CD8-positive, alpha-beta T cell (primary cell): ENCODE measurements at places on chromosomes 6 and 20. TPM values are rescaled to one million over a fixed set of nuclear protein-coding genes. Genes with fewer than 3 reads are reported as not detected.

- DNase-seq: no peak
Measured at GRCh38 chr6:44021589-44022295, 105.5 kb downstream of the MRPL14 start.

C20orf202 gene
- not detected for total RNA-seq

- DNase-seq: no peak
Measured at GRCh38 chr20:21498635-21499034, 15.2 kb downstream of the NKX2-2 start.

BMP2 gene
- total RNA-seq: not detected

DNA sequence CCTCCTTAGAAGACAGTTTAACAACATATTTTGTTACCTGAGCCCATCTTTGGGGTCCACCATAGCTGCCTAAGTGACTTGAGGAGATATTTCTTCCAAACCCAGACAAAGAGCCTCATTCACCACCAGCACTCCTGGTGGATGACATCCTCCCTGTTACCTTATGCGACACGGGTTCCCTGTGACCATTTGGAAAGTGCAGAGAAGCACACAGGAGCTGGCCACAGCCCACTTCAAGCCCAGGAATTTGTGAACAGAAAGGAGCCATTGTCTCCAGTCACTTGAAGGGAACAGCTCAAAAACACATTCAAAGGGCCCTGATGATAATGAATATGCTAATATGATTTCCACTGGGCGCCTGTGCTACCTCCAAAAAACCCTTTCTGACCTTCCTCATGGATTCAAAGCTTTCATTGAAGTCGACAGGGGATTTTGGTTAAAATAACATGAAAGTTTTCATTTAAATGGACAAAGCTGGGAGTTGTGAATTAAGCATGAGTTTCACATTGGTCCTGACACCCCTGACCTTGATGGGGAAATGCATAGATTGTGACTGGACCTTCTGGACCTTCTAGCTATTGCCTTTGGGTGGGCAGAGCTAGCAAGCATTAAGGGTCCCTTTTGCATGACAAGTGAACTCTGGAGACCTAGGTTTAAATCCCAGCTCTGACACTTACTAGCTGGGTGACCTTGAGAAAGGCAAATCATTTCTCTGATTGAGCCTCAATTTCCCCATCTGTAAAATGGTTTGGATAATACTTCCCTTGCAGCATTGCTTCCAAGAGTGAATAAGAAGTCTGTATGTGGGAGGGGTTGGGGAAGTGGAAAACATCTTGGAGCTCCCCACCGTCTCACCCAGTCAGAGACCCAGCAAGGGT lies 83.3 kb upstream of the SIRPA start:
- no peak for DNase-seq

DNA sequence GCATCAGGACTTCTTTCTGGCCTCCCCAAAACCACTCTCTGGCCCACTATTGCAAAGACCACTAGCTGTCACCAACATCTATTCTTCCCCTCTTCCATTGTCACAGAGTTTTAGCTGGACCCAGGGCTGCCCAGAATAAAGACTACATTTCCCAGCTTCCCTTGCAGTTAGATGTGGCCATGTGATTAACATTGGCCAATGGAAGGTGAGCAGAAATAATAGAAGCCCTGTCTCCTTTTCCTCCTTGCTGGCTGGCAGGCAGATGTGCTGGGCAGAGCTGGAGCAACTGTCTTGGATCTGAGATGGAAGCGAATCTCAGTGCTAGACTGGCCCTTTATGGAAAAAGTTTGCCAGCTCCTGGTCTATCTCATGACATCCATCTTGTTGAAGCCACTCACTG lies 97.0 kb downstream of the KCNB1 start:
- DNase-seq: peak; percentile 13

ECT2L gene
- not detected for total RNA-seq

DNA sequence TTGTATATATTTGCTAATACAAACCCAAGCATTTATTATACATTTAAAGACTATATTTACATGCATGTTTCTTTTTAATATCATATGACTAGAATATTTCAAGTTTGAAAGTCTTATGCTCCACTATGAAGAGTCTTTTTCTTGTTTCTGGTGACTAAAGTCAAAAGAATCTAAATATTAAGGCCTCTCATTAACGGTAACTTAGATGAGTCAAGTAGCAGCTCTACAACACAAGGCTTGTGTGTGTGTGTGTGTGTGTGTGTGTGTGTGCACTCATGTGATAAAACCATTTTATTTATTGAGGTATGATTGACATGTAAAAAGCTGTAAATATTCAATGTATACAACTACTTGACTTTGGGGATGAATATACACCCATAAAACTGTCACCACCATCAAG lies 275.6 kb downstream of the TFAP2B start:
- DNase-seq: no peak

DNA sequence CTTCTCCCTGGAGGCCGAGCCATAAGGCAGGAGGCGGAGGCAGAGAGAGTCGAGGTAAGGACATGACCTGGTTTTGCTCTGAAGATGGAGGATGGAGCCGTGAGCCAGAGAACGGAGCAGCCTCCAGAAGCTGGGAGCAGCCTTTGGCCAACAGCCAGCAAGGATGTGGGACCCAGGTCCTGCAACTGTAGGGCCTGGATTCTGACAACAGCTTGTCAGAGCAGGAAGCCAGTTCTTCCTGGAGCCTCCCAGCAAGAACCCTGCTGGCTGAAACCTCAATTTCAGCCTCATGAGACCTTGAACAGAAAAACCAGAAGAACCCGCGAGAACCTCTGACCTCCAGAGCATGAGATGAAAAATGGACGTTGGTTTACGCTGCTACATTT lies 13.4 kb upstream of the MRGBP start:
- DNase-seq: no peak

- DNase-seq: no peak
Measured at GRCh38 chr6:73003302-73003701, 222.0 kb downstream of the KHDC1L start.

CHRNA4 gene
- total RNA-seq: not detected

GRCh38 chr6:85347812-85348211 lies 102.1 kb upstream of the NT5E start:
- no peak for DNase-seq

GRCh38 chr6:54094786-54095185 lies 16.5 kb upstream of the MLIP start:
- DNase-seq: no peak

GRCh38 chr6:33207552-33208090 lies 679 bp upstream of the RING1 start:
- no peak for DNase-seq

- no peak for DNase-seq
Measured at GRCh38 chr6:157244175-157244574, 79.1 kb downstream of the TMEM242 start.

SOX12 gene
- total RNA-seq: 10.3 TPM

BMP7 gene
- total RNA-seq: not detected

DNA sequence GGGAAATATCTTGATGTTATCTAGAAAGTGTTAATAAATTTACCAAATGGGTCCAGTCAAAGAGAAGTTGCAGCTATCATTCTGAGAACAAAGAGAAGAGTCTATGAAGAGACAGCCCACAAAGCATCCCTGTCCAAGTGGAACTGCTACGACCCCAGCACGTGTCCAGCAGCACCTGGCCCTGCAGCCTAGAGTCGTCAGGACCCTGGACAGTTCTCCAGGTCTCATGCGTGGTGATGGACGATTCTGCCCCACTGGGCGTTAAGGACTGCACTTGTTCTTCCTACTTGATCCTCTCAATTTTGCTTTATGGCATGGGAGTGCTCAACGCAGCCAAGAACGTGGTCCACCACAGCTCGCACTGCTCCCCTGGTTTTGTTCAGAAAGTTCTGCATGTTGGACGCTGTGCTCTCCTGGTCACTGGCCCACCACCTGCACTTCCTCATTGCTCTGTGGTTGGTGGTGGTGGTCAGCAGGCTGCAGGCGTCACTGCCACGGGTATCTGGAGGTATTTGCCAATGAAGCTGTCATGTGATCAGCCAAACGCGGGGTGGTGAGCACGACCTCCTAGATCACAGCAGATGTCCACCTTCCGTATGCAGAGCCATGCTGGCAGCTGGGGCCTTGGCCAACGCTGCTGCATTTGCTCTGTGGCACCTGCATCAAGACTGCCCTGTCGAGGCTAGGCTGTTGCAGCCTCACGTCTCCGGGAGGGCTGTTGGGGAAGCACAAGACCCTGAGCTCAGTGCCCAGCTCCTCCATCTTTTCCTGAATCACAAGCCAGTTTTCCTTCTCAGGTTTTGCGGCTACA lies 356.4 kb downstream of the CDH4 start:
- no peak for DNase-seq

- DNase-seq: no peak
Measured at GRCh38 chr20:9792674-9793073, 46.2 kb downstream of the PAK5 start.

PROCR gene
- total RNA-seq: 2.0 TPM

DNA sequence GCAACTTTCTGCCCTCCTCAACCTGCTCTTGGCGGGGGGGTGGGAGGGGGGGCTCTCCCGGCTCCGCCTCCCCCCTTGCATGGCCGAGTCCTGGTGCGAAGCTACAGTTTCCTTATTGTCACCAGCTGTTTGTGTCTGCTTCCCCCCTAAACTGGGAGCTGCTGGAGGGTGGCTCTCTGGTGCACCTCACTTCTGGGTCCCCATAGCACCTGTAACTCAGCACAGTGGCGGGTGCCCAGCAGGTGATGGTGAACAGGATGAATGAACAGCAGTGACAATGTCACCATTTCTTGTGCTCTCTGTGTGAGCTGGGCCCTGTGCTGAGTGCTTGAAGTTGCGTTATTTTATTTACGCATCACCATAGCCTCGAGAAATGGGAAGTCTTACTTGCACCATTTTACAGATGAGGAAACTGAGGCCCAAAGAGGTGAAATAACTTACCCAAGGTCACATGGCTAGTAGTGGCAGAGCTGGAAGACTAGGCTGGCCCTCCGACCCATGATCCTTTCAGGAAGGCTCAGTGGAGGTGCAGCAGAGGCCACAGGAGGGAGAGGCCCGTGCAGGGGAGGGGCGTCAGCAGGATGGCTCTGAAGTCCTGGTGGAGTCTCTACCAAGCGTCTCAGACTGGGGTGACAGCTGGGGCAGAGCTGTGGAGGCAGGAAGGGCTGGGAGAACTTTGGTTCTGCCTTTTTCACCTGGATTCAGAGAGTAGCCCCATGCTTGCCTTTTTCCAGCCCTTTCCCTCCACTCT lies 41.8 kb downstream of the SRC start:
- no peak for DNase-seq

GRCh38 chr6:20948556-20948955 lies 414.3 kb downstream of the CDKAL1 start:
- DNase-seq: no peak

OR14J1 gene
- not detected for total RNA-seq

DNA sequence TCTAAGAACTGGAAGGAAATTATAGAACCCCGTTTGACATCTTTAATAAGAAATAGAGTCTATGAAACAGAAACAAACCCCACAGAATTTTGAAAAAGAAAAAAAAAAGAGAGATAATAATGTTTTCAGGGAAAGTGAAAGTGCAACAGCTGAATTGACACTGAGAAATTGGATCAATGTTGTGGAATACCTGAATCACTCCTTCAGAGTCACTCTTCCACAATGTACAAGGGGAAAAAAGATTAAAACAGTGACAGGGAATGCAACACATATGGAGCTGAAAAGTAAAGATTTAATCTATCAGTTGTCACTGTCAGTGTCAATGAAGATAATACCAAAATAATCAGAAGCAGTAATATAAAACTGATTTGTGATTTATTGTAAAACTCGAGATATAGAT lies 520.8 kb upstream of the HS3ST5 start:
- DNase-seq: no peak

GRCh38 chr6:53903357-53903756 lies 108.6 kb downstream of the LRRC1 start:
- no peak for DNase-seq

DNA sequence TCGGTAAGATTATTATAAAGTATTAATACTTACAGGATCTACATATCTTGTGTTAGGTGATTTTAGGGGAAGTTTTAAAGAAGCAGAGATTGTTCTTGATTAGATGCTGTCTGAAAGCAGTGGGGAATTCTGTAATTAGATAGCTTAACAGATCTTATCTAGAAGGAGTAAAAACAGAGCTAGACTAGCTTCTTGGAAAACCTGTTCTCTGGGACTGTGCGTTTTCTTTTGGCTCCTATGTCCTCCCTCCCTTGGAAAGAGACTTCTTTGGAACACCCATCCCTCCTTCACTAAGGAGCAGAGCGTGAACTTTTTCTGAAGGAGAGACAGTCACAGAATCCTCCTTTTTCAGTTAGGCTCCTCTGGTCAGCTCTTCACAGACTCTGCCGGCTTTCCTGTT lies 83.5 kb upstream of the ZNF184 start:
- DNase-seq: no peak

DNA sequence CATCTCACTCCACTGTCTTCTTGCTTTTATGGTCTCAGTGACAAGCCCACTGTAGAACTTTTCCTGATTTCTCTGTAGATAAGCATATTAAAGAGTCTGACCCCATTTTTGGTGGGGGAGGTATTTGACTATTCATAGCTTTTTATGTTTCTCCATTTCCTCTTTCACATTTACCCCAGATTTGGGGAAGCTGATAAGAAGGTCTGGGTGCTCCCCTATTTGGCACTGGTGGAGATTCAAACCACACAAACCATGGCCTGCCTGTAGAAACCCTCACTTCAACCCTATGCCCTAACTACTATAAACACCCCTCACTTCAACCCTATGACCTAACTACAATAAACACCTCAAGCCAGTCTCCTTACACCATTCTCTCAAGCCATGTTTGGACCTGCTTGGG lies 196.2 kb upstream of the SYNDIG1 start:
- DNase-seq: no peak

ANGPT4 gene
- not detected for total RNA-seq

GRCh38 chr6:148790817-148791216 lies 44.0 kb downstream of the UST start:
- no peak for DNase-seq

DNA sequence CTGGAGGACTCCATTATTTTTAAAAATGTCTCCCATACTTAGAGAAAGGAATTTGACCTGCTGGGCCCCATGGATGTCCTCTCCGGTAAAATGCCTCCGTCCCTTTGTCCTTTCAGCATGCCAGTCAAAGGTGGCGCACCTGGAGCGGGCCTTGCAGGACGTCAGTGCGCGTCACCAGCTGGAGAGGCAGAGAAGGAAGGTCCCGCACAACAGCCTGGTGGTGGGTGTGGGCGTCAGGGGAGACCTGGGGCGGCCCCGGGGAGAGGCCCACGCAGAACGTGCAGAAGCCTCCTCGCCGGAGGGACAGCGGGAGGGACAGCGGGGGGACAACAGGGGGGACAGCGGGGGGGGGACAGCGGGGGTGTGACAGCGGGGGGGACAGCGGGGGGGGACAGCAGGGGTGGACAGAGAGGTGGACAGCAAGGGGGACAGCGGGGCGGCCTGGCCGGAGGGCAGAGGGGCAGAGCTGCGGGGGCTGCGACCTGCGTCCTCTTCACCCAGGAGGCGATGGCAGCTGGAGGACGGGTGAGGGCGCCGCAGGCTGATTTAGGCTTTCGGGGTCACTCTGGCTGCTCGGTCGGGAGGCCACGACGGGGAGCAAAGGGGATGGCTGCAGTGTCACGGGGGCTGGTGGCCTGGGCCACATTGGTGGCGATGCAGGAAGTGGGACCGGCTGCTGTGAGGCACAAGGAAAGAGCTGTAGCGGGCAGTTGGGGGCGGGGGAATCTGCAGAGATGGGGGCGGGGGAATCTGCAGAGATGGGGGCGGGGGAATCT lies 859 bp upstream of the KIF25 start:
- no peak for DNase-seq

GRCh38 chr20:55253781-55254180 lies 751.5 kb downstream of the CBLN4 start:
- no peak for DNase-seq
